ENCODE measurements at places on chromosomes 16 and 17.

- no peak for DNase-seq
Measured at GRCh38 chr17:27269974-27270373, 23.9 kb upstream of the WSB1 start.

- DNase-seq: no peak
Measured at GRCh38 chr17:72984145-72984925, 108.2 kb downstream of the SLC39A11 start.

DNA sequence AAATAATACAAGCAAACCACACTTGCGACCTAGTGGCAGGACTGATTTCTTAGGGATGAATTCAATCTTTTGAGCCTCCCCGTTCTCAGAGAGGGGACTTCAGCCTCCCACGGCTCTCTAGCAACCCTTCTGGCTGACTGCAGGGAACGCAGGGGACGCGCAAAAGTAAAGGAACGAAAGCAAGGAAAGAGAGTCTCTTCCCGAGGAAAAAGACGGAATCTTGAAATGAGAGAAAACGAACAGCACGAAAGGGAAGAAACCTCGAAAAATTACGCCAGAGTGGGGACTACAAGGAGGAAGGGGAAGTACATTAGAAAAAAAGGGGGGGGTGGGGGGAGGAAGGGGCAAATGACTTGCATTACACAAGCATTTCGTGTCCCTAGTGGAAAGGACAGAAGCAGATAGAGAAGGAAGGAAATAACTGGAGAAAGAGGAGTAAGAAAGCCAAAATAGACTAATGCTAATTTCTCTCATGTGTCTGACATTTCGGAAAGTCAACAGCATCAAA lies 1.2 kb downstream of the GRB2 start:
- DNase-seq: peak; percentile 78

GRCh38 chr17:31400481-31400950 lies 9.0 kb downstream of the RAB11FIP4 start:
- no peak for DNase-seq

GRCh38 chr17:74478420-74479100 lies 12.1 kb downstream of the CD300A start:
- DNase-seq: no peak

DNA sequence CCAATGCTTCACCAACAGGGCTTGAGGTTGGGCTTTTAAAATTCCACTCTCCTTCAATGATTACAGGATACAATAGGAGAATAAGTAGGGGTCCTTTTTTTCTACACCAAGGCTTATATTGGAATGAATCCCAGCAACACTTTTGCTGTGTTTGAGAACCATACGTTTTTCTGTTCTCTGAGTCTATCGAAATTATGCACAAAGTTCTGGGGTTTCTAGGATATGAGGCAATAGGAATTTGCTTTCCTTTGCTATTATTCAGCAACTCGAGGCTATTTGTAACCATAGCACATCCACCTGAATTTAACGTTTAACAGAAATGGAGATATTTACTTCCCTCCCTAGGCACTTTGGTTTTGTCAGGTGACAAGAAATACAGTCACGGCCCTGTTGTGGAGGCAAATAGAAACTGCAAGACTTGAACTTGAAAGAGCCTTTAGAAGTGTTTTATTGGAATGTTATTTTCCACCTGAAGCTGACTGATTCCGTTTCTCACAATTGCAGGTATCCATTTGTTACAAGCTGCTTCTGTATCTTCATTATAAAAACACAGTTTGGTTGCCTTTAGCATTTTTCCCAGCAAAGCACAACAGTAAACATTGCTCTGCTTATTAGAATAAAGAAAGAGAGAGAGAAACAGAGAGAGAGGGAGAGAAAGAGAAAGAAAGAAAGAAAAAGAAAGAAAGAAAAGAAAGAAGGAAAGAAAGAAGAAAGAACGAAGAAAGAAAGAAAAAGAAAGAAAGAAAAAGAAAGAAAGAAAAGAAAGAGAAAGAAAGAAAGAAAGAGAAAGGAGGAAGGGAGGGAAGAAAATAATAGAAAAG lies 109.6 kb downstream of the HS3ST3A1 start:
- DNase-seq: no peak

GRCh38 chr17:18257268-18257981 lies 1.1 kb downstream of the FLII start:
- DNase-seq: no peak

GRCh38 chr17:65941356-65941899 lies 250.5 kb downstream of the CEP112 start:
- DNase-seq: no peak

DNA sequence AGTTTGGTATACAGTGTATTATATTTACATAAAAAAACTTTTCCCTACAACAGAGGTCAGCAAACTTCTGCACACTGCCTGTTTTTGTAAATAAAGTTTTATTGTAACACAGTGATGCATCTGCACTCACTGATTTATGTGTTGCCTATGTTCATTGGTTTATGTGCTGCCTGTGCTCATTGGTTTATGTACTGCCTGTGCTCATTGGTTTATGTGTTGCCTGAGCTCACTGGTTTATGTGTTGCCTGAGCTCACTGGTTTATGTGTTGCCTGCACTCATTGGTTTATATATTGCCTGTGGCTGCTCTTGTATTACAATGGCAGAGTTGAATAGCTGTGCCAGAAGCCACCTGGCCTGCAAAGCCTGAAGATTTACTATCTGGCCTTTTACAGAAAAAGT lies 81.6 kb downstream of the MYH11 start:
- DNase-seq: no peak

Data from SHP77 (cell line).